ENCODE measurements at places on chromosomes 7 and 10.
A peak's percentile ranks its signal among the peaks of the same experiment; 100 is the strongest.

- no peak for DNase-seq
These were observed 568.1 kb upstream of the LRRN3 start for GRCh38 chr7:110522761-110523200.

- DNase-seq: no peak
These were observed 26.3 kb downstream of the SND1 start for GRCh38 chr7:127678337-127678736.

DNA sequence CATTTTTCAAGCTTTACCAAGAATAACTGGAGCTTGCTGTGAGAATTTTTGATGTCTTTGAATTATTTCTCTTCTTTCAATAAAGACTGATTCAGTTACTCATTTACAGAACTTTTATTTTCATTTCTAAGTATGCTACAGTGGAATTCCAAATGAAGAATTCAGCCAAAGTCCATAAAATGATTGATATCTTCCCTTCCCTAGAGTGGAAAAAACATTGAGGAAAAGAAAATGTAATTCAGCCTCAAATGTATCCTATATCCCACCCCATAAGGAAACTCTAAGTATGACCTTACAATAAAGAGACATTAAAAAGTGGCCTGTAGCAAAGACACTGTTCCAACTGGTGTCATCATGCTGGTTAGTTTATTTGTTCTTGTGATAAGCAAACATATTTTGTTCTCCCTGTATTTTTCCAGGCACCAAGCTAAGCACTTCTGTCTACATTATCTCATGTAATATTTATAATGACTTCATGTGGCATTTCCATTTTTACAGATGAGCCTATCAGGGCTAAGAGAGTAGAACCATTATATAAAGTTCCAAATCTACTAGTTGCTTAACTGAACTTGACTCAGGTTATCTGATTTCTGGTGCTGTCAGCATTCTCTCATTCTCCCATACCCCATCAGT, 450.4 kb downstream of the NEBL start:
- DNase-seq: no peak

DNA sequence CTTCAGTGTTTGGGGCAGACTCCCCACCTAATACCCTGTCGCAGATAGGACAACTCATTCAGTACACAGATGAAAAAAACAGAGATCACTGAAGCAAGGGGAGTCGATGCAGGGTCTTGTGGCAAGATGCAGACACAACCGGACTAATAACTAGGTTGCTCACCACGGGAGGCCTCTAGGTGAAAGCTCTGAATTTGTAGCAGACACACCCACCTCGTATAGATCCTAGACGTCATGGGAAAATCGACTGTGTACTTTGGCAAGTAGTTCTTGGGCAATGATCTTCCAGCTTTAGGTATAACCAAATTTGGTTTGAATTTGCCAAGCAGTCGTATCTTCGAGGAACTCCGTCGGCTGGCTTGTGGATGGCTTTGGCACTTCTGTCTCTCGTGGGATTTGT, 88.1 kb downstream of the TCF7L2 start:
- DNase-seq: no peak

GRCh38 chr10:21015851-21016250, 118.7 kb upstream of the NEBL start:
- DNase-seq: no peak

GRCh38 chr7:26919906-26920493, 55.6 kb upstream of the SKAP2 start:
- no peak for DNase-seq

- DNase-seq: no peak
These were observed 215.6 kb upstream of the LRRN3 start for GRCh38 chr7:110875346-110875745.

DNA sequence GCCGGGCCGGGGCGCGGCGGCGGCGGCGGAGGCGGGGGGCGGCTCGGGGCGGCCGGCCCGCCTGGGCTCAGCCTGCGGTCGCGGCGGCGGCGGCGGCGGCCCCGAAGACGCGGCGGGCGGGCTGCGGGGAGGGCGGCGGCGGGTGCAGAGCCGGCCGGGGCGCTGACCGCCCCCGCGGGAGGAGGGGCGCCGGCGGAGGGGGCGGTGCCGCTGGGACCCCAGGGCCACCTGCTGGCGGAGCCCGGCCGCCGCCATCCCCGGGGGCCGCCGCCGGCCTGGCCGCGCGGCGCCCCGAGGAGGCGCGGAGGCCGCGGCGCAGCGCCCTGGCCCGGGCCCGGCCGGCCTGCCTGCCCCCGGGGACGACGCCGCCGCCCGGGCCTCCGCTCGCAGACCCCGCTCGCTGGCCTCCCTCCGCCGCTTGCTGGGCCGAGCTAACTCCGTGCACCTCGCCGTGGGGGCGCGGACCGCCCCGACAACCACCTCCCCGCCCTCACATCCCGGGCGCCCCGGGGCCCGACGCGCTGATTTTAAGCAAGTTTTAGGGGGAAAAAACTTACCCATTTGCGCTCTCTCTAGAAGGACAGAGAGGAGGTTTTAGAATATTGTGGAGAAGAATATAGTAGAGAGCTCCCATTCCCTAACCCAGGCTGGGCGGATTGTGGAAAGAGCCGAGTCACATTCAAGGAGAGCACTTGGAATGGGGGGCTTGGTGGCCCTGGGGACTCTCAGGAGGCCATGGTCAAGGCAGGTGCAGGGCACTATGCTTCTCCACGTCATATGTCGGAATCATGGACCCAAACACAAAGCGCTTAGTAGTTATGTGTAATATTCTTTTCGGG, at the start of gene BEND7:
TSS of gene BEND7 (minus strand) at position 140 of the 839 bp plus-strand sequence. CDS start 481 bp downstream, outside the sequence.
- DNase-seq: no peak

DNA sequence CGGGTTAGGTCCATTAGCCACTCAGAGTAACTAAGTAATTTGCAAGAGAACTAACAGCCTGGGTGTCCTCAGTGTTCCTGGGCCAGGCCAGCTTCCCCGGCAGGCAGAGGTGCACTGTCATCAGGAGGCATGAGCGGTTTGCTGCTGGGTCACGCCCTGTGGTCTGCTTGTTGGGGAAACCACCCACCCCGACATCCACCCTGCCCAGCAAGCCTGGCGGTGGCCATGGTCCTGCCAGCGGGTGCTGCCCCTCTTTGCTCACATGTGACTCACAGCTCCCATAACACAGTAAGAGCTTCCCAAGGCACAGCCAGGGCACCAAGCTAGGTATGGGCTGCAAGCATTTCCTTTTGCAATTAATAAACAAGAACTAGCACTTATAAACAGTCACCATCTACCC, 75.9 kb downstream of the RGS10 start:
- DNase-seq: no peak

- no peak for DNase-seq
These were observed at the start of gene SMO for GRCh38 chr7:129188372-129188891. Gene SMO (plus strand): TSS chr7:129188633. CDS start chr7:129189152, 519 bp downstream.

DNA sequence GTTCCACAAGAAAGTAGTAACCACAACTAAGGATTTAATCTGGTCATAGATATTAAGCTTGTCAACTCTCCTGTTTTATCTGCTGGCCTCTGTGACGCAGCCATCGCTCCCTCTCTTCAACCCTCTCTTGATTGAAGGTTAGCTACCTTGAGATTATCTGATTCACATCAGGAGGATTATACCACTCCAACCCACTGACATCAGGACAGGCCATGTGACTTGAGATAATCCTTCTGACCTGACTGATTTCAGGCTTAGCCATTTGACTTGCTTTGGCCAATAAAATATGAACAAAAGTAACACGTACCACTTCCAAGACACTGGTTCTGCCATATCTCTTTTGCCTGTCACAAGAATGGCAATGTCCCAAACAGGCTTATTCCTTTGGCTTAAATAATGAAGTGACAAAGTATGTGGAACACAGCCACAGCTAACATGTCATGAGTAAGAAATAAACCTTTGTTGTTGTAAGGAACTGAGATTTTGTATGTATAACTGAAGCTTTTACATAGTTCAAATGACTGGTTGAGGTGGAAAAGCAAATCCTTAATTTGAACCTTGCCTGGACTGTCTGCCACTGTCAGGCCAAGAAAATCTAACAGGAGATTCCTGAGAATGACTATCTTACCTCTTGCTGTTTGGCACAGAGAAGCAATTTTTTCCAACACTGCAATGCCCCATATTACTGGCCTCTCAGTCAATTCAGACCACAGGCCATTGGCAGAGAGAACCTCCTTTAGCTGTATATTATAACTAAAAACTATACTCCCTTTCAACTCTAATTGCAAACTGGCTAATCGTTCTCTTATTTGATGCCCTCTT, 13.9 kb downstream of the ZNF438 start:
- no peak for DNase-seq

DNA sequence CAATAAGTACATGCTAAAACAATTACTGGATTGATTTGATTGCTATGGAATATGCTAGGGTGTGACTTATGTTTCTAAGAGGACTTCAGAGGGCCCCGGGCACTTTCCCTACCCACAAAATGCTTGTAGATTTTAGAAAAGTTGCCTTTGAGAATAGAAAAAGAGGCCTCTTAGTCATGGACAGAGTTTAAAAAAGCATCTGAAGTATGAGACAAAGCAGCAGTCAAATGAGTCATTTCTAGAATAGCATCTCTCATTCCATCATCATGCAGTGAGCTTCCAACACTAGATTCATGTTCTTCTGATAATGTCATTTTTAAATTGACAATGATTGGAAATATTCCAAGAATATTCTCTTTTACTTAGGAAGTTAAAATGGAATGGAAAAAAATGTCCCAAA, 675.1 kb upstream of the PCDH15 start:
- DNase-seq: no peak

DNA sequence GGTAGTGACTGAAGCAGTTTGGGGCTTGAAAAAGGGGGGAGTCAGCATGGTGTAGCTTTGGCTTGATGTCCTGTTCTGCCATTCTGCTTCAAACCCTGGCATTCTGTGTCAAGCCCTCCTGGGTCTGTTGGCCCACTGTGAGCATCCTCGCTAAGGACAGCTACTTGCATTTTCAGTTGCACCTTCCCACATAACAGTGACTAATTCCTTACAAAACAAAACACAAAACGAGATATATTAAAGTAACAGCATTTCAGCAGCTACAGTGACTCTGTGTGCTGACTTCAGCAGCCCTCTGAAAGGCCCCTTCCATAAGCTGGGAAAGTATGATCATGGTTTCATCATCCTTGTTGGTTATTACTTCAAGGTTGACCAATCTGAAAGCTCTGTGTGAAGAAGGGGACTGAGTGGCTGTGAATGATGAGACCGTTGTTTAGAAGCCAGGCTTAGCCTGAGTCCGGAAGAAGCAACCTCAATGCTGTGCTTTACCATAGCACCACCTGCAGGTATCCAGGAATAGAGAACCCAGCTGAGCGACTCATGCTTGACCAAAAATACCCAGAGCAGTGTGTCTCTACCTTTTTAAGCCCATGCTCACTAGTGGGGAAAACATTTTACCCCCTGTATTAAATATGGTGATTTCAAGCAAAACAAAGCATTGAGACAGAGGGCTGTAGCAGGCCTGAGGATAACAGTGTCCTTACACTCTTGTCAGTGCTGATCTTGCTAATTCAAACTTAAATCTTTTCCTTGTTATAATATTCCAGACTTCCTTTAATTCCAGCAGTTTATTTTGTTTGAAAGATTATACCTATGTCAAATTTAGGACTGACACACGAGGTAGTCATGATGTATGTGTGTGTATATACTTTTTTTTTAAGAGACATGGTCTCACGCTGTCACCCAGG, 42.6 kb upstream of the CC2D2B start:
- DNase-seq: no peak

GRCh38 chr10:8085251-8085650, 30.8 kb downstream of the GATA3 start:
- no peak for DNase-seq

GRCh38 chr7:25496476-25497368, 268.4 kb upstream of the NPVF start:
- no peak for DNase-seq

DNA sequence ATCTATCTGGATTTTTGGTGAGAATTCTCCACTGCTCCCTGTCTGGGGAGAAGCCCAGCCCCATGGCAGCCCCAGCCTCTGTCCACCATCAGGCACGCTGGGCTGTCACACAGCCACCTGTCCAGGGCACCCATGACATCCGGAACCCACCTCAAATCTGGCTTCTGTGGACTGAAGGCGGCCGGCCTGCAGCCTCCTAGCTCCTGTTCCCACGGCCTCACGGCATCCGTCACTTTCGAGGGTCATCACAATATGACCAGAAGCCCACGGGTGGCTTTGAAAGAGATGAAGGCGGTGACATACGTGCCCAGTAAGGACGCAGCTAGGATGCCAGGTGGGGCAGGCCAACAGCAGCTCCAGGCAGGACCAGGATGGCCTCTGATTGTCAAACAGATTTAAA, 140.9 kb downstream of the PTPRN2 start:
- no peak for DNase-seq

DNA sequence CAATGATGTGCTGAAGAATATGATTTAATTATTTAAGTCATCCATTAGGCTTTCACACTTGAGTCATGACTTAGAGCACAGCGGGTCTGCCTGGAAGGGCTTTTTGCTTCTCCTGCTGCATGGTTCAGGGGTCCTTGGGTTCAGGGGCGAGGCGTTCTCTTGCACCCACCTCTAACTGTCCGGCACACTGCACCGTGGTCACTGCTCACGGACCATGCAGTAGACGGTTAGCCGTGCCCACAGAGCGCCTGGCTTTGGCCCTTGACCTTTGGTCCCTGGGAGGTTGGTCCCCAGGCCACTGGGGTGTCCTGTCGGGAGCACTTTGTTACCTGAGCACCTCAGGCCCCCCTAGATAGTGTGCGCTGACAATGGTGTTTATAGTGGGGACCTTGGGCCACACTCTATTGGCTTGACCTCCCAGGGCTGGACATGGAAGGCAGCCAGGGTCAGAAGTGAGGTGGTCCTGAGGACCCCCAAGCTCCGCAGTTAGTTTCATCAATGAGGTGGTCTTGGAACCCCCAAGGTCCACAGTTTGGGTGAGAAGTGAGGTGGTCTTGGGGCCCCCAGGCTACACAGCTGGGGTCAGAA, 110.6 kb downstream of the ACTR3B start:
- no peak for DNase-seq

GRCh38 chr10:29925771-29926692, 133.4 kb downstream of the JCAD start:
- no peak for DNase-seq

GRCh38 chr10:32938554-32939061, 19.4 kb downstream of the ITGB1 start:
- no peak for DNase-seq

GRCh38 chr10:116742367-116743265, at the start of gene HSPA12A:
Gene HSPA12A (minus strand): TSS chr10:116742566. CDS start chr10:116742469, 97 bp downstream.
- DNase-seq: peak; percentile 58

- no peak for DNase-seq
These were observed 402.9 kb downstream of the MAGI2 start for GRCh38 chr7:79050603-79051002.

DNA sequence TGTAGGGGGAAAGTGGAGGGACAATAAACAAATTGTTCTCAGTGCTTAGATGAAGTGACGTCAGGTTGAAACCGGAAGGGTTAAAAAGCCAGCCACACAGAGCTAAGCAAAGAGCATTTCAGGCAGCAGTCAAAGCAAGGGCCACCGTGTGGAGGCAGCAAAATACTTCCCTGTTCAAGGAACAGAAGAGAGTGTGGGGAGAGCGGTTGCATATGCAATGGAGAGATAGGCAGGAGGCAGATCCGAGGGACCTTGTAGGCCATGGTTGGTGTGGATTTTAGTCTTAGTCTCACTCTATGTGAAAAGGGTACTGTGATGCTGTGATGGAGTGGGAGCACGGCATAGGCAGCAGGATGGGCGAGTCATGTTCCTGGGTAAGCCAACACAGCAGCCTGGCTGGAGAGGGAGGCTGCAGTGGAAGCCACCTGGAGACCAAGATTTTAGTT, 3.8 kb upstream of the STN1 start:
- no peak for DNase-seq

- no peak for DNase-seq
These were observed 154.1 kb downstream of the LHFPL3 start for GRCh38 chr7:104482362-104483037.
